ENCODE measurements at places on chromosomes 7 and 10. TPM values are rescaled to one million over a fixed set of nuclear protein-coding genes. Genes with fewer than 3 reads are reported as not detected.

DNA sequence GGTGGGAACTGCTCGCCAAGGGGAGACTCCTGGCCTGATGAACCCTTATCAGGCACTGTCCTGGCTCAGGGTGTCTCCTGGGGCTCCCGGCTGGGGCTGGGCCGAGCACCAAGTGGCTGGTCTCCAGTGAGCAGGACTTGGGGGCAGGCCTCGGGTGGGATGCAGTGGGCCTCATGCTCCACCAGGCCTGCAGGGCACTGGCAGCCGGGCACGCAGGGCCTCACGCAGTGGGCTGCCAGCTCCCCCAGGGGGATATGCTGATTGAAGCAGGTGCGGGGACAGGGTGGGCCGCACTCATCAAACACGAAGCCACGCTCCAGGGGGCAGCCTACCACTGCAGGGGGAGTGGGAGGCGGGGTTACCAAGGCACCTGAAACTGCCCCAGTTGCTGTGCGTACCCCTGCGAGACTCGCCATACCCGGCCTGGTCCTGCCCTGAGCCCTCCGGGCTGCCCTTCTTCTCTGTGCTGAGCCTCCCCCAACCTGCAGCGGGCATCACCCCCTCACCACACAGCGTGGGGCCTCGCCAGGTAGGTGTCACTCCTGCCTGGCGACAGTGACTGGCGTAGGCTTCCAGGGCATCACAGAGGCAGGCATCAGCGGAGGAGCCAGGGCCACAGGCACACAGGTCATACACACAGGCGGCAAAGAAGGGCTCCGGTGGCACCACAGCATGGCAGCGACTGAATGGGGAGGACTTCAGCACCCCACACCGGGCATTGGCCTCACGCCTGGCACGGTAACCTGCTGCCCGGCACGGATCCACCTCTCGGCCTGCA, 14.5 kb downstream of the ATP6V1F start:
- DNase-seq: no peak

DNA sequence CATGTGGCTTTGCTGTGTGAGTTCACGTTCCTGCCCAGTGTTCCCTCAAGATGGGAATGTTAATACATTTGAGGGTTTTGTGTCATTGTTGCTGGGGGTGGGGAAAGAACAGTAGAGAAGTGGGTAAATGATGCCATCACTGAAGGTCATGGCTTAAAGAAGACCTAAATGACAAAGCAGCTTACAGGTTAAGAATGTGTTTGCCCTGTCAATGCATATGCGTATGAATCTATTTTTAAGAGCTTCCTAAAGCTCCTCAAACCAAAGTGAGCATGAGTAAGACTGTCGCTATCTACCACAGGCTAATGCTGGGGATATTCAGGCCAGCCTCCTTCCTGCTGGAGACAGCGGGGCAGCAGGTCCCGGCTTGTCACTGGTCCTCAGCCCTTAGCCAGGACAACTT, 162.9 kb downstream of the CREB5 start:
- DNase-seq: no peak

The TMEM184A gene
- 0.36 TPM for polyA plus RNA-seq

The NPY4R gene
- 0.36 TPM for polyA plus RNA-seq

The TSPAN13 gene
- 10.1 TPM for polyA plus RNA-seq

The MMD2 gene
- polyA plus RNA-seq: not detected

The GIMAP1 gene
- polyA plus RNA-seq: not detected

GRCh38 chr10:68135922-68136792, 26.9 kb downstream of the MYPN start:
- DNase-seq: no peak

All from AG04450 (cell line).